Peyer's patch (tissue), 4 donors: ENCODE measurements at places on chromosomes 3 and 15.
A peak's percentile ranks its signal among the peaks of the same experiment; 100 is the strongest.

GRCh38 chr3:24500806-24501205 lies 6.2 kb upstream of the THRB start:
- no peak overlapping the region for H3K4me3 ChIP-seq
- H3K4me1 ChIP-seq, result no peaks in the 10 kb centered on the region
- no peaks in the 10 kb centered on the region for H3K36me3 ChIP-seq
- no peaks in the 10 kb centered on the region for H3K27me3 ChIP-seq
- H3K27ac ChIP-seq, result no peak overlapping the region

DNA sequence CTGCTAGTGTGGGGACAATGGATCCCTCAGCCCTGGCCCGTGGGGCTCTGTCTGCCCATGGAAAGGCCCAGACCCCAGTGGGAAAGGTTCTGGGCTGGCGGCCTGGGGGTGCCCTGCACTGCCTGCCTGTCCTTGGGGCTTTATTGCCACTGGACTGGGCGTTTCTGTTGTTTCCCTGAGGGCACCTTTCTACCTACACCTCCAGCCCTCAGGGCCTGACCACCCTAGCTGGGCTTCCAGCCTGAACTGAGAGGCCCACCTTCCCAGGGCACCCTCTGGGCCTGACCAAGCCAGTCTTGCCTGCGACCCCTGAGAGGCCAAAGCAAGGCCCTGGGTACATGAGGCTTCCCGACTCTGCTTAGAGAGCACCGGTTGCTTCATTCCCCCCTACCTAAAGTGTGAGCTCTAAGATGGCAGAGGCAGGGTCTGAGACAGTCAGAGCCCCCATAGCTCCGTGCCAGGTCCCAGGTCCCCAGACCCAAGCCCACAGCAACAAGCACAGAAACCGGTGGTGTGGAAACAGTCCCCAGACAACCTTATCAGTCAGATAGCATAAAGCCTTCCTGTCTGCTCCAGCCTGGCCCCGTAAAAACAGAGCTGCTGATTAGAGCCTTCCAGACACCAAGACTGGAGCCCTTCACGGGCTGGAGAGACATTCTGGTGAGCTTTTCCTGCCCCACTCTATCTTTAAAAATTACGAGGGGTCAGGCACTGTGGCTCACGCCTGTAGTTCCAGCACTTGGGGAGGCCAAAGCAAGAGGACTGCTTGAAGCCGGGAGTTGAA lies 102.8 kb downstream of the CHSY1 start:
- H3K4me1 ChIP-seq, result no peaks in the 10 kb centered on the region
- H3K36me3 ChIP-seq, result no peaks in the 10 kb centered on the region
- H3K27me3 ChIP-seq, result no peaks in the 10 kb centered on the region
- H3K4me3 ChIP-seq, result no peak overlapping the region
- no peak for DNase-seq
- no peak overlapping the region for H3K27ac ChIP-seq

DNA sequence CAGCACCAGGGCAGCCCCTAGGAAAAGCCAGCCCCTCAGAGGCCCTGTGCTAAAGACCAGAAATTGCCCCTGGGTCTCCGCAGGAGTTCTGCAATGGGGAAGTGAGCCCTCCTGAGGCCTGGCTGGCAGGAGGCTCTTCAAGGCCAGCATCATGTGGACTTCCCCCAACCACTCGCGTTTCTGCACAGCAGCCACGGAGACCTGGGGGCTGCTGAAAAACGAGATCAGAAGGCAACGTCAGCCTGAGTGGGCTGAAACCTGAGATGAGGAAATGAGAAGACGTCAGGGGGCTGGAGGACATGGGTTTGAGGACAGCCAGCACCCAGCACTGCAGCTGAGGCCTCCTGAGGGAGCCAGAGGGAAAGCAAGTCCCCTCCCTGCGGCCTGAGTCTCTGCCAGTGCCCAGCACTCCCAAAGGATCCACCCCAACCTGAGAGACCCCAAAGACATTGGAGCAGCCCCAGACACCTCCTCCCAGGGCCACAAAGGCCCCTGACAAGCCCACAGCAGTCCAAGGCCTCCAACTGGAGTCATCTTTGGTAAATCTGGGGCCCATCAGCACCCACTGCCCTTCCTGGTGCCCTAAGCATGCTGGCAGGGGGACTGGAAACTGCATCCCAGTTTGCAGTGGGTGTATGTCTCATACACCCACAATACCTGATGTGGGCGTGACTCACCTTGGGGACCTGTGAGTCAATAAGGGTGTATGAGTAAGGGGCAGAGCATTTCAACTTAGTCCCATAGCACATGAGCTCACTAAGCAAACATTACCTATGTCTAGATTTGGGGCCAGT lies 29.2 kb upstream of the CYP11A1 start:
- no peak for DNase-seq
- no peak overlapping the region for H3K4me3 ChIP-seq
- H3K27ac ChIP-seq, result no peak overlapping the region
- peaks cover 36% of the 10 kb centered on the region for H3K4me1 ChIP-seq
- no peaks in the 10 kb centered on the region for H3K36me3 ChIP-seq

DNA sequence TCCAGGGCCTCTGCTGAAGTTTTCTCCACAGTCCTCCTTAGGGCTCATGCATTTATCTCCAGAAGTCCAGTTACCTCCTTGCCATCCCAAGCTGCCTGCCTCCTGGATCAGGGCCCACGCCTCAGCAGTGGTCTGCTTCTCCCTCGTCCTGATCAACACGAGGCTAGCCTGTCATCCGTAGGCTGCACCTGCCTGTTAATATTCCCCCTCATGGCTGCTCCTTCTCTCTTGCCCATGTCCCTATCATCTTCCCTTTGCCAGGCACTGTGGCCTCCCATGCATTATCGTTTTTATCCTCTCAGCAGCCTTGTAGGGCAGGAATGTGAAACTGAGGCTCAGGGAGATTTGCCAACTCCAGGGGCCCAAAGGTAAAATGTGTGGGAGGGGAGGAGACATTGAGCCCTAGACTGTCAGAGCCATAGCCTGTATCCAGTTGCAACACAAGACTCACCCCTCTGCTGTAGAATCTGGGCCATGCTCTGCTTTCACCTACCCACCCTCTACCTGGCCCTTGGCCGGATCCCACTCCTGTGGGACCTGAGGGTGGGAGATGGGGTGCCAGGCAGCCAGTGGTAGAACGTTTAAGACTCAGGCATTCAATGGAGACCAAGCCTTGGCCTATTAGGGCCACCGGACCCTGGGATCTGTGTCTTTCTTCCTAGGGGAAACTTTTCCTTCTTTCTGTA lies 4.6 kb downstream of the GRM2 start:
- no peaks in the 10 kb centered on the region for H3K27me3 ChIP-seq
- no peaks in the 10 kb centered on the region for H3K36me3 ChIP-seq
- no peak overlapping the region for H3K27ac ChIP-seq
- no peak for DNase-seq
- no peaks in the 10 kb centered on the region for H3K4me1 ChIP-seq
- no peak overlapping the region for H3K4me3 ChIP-seq

DNA sequence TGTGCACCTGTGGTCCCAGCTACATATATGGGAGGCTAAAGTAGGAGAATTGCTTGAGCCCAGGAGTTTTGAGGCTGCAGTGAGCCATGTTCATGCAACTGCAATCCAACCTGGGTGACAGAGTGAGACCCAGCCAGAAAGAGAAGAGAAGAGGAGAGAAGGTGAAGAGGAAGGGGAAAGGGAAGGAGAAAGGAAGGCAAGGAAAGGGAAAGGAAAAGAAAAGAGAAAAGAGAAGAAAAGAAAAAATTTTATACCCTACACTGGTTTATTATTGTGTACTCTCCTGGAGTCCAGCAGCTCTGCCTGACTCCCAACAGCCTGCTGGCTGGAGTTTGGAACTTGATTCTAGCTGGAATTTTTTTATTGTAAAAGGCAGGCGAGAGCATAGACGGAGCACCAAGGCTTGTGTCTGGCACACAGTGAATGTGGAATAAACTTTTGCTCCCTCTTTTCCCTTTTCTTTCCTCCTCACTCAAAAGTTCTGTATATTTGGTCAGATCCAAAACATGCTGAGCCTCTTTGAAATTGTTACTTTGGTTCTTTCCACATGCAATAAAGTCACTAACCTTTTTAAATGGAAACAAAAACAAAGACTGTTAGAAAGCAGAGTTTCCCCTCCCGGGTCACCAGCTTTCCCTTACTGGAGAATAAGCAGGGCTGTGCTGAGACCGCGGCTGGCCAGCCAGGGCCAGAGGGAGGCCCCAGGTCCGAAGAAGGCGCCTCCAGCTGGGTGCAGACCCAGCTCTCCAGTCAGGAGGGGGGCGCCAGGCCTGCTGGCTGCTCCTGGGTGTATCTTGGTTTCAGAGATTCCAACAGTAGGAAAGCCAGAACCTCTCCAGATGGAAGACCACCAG lies 9.9 kb downstream of the THSD4 start:
- H3K27ac ChIP-seq, result peak overlapping the region; percentile 17
- H3K4me1 ChIP-seq, result no peaks in the 10 kb centered on the region
- H3K27me3 ChIP-seq, result no peaks in the 10 kb centered on the region
- no peaks in the 10 kb centered on the region for H3K36me3 ChIP-seq
- no peak for DNase-seq

GRCh38 chr3:25474052-25474451 lies 46.0 kb downstream of the RARB start:
- DNase-seq, result no peak
- H3K27me3 ChIP-seq, result no peaks in the 10 kb centered on the region
- peaks cover 5% of the 10 kb centered on the region for H3K4me1 ChIP-seq
- H3K4me3 ChIP-seq, result no peak overlapping the region
- H3K36me3 ChIP-seq, result no peaks in the 10 kb centered on the region

- DNase-seq, result no peak
- no peak overlapping the region for H3K27ac ChIP-seq
- no peaks in the 10 kb centered on the region for H3K27me3 ChIP-seq
- H3K4me1 ChIP-seq, result no peaks in the 10 kb centered on the region
- no peaks in the 10 kb centered on the region for H3K36me3 ChIP-seq
- H3K4me3 ChIP-seq, result no peak overlapping the region
Measured at GRCh38 chr3:63344661-63345060, 66.6 kb downstream of the SYNPR start.

DNA sequence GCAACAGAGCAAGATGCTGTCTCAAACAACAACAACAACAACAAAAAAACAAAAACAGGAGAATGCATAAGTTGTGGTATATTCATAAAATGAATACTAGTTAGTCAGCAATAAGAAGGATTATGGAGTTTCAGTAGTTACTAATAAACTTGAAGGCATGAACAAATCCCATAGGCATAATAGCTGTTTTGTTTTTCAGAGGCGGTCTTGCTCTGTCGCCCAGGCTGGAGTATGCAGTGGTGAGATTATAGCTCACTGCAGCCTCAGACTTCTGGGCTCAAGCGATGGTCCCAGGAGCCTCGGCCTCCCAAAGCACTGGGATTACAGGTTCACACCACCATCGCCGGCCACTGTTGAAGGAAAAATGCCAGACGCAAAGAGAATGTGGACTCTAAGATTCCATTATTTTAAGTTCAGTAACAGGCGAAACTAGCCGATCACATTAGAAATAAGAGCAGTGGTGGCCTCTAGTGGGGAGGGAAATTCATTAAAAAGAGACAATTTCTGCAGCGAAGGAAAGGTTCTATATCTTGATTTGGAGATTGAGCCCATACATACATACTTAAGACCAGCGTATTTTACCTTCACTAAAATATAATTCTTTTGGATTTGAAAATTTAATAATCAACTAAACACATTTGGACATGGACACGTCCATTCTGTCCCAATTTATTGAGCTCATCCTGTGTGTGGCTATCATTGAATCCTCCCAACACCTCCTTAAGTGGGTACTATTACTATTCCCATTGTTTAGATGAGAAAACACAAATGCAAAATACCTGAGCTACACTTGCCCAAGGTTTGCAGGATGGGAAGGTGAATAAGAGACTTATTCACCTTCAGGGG lies 27.4 kb upstream of the HDAC11 start:
- H3K36me3 ChIP-seq, result no peaks in the 10 kb centered on the region
- H3K27me3 ChIP-seq, result no peaks in the 10 kb centered on the region
